ENCODE measurements at places on chromosomes 11 and 22.

DNA sequence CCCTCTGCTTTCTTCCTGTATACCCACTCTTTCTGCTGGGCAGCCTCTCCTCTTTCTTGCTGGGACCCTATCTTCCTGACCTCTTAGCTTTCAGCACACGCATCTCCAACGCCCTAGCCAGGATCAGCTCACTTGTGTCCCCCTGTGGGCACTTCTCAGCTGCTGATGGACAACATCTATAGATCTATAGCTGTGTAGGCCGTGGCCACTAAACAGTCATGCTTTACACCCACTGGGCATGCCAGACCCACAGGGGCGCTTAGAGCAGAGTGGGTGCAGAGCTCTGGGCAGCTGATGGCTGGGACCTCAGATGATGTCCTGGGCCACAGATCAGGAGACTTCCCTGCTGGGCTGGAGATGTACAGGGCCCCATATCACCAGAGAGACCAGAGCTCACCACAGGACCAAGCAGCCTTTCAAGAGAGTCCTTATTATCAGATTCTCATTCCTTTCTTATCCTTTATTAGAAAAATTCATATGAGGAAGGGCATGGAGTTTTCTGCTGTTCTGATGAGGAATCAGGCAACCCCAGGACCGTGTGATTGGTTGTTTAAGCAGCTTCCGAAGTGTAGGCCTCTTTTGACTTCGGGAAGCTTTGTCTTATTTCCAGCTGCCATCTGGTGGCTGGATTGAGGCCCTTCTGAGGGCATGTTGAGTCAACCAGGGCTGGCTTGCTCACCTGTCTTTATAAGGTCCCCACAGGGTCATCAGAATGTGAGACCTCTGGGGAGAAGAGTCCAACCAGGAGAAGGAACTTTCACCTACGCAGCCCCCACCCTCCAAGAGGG, 60.5 kb downstream of the OSBP2 start:
- DNase-seq: peak; percentile 85

GRCh38 chr11:12524865-12525264, 147.5 kb downstream of the PARVA start:
- no peak for DNase-seq

DNA sequence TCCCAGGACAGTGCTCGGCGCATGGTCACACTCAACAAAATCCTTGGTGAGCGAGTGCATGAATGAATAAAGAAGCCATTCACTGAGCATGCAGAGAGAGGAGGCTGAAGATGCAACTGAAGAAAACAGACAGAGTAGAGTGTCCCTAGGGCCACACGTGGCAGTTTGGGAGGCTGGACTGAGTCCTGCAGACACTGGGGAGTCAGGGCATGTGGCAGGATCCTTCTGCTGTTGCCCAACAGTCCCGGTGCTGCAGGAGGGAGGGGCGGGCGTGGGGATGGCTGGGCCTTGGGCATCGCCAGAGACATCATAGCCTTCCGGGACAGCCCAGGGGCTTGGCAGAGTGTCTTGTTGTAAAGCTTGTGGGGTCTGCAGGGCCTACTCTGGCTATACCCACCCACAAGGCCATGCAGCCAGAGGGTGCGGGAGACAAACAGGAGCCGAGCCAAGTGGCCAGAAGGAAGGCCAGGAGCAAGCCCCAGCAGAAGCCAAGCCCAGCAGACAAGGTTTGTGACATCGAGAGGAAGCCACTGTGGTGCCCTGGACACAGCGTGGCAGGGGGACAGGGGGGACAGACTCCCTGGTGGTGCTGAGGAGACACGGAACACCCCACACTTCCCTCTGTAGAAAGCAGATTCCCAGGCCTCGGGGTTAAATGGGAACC, 26.7 kb upstream of the FBLN1 start:
- DNase-seq: no peak

- no peak for DNase-seq
Observed at GRCh38 chr11:36229091-36229705, 60.0 kb downstream of the COMMD9 start.

- no peak for DNase-seq
Observed at GRCh38 chr11:120608760-120609211, 97.2 kb downstream of the GRIK4 start.

DNA sequence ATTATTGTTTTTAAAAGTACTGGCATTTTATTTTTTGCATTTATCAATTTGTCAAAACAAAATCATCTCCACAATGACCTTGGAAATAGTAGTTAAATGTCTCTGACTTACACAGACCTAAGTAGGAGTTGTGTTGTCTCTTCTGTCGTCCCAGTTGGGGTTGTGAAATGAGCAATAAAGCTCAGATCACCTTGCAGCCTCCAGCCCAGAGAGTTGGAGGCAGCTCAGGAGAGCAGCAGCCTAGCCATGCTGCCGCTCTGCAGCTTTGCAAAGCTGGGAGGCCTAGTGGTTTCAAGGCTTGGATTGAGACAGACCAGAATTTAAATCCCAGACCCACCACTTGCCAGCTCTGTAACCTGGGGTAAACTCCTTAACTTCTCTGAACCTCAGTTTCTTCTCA, 65.2 kb upstream of the CRYBB3 start:
- DNase-seq: no peak

- DNase-seq: no peak
Observed at GRCh38 chr11:16001899-16002426, 354.4 kb downstream of the SOX6 start.

DNA sequence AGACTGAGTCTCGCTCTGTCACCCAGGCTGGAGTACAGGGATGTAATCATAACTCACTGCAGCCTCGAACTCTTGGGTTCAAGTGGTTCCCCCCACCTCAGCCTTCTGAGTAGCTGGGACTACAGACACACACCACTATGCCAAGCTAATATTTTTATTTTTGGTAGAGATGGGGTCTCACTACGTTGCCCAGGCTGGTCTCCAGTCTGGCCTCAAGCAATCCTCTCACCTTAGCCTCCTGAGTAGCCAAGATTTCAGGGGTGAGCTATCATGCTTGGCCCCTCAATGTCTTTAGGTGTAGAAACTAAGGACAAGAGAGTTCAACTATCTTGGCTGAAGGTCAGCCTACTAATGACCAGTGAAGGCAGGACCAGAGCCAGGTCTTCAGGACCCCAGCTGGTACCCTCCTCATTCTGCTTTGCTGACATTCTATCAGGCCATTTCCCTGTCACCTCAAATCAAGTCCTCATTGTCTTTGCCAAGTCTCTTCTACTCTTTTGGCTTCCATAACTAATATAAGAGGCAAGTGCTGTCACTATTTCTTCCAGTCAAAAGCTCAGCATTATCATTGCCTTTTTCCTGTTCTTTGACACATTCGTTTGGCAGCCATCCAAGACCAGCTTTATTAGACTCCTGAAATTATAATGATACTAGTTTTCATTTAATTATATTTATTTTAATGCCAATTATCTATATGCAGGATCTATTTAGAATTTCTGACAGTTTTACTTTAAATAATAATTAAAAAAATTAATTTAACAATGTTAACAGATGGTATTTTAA, 264.2 kb upstream of the PITPNB start:
- no peak for DNase-seq

GRCh38 chr11:15565880-15566279, 451.2 kb downstream of the INSC start:
- no peak for DNase-seq
